ENCODE measurements at places on chromosomes 16 and 17.

DNA sequence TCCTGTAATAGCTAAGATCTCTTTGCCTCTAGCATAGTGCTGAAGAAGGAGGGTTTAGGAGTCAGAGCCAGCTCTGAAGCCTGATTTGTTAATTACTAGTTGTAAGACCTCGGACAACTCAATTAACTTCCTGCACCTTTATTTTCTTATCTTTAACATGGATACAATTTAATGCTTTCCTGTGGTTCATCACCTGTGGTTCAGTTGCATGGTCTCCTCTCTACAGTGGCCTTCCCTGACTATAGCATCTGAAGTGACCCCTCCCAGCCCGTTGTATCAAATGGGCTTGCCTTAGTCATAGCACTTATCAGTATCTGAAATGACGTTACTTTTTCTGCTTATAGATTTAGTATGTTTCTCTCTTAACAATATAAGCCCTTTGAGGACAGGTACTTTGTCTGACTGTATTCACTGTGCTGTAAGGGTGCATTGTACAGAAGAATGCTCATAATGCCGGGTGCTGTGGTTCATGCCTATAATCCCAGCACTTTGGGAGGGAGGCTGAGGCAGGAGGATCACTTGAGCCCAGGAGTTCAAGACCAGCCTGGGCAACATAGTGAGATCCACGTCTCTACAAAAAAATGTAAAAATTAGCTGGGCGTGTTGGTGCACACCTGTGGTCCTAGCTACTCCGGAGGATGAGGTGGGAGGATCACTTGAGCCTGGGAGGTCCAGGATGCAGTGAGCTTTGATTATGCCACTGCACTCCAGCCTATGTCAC, 2.6 kb upstream of the NDE1 start:
- DNase-seq, result no peak

DNA sequence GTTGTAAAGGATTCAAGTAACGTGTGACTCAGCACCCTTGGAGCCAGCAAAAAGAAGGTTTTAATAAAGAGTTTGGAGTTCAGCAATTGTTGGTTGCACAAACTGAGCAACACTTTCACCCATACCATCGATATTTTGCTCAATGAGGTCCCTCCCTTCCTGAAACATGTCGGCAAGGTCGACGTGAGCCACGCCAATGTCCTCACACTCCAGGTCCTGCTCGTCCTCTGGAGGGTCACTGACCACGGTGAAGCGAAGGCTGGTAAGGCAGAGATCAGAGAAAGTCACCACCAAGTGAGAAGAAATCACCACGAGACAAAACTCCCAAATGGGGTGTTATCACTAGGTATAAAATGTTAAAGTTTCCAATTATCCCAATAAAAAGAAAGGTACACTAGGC, 98.3 kb downstream of the RPGRIP1L start:
- no peak for DNase-seq

DNA sequence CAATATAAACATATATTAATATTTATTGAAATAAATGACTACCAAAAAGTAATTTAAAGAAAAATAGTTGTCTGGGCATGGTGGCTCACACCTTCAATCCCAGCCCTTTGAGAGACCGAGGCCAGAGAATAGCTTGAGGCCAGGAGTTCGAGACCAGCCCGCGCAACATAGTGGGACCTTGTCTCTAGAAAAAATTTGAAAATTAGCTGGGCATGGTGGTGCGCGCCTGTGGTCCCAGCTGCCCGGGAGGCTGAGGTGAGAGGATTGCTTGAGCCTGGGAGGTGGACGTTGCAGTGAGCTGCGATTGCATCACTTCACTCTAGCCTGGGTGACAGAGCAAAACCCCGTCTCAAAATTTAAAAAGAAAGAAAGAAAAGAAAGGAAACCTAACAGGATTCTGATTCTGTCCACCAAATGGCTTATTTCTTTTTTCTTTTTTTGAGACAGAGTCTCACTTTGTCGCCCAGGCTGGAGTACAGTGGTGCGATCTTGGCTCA, 3.4 kb upstream of the BPTF start:
- no peak for DNase-seq

DNA sequence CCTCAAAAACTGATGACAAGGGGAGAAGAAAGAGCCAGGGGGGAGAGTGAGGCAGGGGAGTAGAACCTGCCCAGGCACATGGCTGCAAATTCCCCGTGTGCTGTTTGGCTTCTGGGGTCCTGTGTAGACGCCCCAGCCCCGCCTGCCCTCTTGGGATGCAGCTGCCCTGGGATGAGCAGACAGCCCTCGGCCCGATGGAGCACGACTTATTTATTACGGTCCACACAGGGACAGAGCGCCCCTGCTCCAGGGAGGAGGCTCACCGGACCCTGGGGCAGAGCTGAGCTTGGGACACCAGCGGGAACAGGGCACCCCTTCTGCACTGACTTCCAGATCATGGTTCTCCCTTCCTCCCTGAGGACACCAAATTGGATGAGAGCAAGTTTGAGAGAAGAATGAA, 9.1 kb downstream of the LDHD start:
- DNase-seq, result no peak

GRCh38 chr17:37742762-37743611, 1.9 kb downstream of the HNF1B start:
- DNase-seq, result peak; percentile 19

GRCh38 chr17:21211825-21212479, 2.0 kb downstream of the TMEM11 start:
- DNase-seq, result no peak

DNA sequence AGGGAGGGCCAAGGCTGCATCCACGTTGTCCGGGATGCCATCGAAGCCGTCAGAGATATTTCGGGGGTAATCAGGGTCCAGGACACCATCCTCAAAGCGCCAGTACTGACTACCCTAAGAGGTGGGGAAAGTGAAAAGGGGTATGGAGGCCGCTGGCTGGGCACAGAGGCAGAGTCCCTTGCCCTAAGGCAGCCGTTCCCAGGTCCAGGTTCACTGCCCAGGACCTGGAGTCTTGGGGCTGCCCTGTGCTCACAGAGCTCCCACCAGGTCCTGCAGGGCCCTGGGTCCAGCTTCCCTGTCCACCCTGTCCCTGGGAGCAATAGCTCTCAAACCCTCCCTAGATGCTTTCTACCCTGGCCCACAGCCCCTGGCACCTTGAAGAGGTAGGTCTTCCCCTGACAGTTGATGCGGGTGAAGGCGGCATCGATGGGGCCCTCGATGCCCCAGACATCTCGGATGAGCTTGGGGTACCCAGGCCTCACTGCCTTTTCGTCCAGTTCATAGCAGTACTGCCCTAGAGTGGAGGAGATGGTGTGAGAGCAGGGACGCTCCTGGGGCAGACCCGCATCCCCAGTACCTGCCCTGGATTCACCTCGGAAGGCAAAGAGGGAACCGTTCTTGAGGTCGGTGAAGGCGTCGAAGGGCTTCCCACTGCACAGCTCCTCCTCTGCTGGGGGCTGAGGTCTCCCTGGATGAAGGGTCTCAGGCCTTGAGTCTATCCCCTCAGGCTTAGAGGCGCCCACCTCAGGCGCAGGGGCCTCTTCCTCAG, 1.0 kb downstream of the VTN start:
- DNase-seq, result no peak

DNA sequence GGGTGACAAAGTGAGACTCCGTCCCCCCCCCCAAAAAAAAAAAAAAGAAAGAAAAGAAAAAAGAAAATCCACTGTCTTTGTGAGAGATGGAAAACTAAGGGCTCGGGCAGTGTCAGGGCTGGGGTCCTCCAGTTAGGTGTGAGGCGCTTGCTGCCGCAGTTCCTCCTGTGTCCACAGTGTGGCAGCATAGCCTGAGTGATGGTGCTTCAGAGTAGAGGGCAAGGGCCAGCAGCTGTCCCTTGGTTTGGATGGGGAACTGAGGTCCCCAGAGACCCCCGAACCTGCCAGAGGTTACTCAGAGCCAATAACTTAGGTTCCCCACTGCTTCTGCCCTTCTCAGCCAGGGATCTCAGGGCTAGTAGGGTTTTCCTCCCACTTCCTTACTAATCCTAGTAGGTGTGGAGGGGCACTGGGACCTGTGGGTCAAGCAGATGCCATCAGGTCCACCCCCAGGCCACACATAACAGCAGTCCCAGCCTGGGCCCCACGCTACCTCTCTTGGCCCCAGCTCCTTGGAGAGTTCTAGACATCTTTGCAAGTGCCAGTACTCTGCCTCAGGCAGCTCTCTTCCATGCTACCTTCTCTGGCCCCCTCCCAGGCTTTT, 7.9 kb upstream of the LLGL1 start:
- peak; percentile 84 for DNase-seq

GRCh38 chr17:2244545-2245525, 58.8 kb downstream of the SMG6 start:
- peak; percentile 88 for DNase-seq

DNA sequence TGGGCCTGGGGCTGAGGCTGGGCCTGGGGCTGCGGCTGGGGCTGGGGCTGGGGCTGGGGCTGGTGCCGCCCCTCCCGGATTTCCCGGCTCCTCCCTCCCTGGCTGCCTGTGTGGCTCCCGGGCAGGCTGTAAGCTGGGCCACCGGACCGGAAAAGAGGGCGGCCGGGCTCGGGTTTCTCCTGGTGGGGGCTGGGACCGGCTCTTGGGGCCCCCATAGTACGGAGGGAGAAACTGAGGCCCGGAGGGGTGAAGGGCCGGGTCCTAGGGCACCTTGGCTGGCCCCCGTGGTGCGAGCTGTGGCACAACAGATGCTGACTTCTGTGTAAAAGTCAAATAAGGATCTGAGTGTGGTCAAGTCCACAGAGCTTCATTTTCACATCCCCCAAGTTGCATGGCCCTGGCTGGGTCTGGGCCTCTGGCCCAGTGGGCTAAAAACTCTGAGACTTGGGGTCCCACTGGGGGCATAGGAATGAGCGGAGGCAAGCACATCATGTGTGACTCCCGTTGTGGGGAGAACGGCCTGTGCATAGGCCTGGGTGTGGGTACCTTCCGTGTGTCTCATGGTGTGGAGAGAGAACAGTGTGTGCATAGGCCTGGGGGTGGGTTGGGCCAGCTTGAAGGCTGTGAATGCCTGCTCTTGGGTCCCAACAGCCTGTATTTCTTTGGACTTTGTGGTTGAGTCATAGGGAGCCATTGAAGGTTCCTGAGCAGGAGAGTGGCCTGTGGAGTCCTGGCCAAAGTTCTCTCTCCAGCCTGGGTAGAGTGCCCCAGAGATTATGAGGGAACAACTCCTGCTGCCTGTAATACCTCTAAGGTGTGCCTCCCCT, 123.9 kb upstream of the CIBAR2 start:
- DNase-seq, result no peak

- no peak for DNase-seq
These were observed 6.0 kb downstream of the NXPH3 start for GRCh38 chr17:49581648-49581998.

GRCh38 chr17:21085707-21086106, 41.1 kb upstream of the DHRS7B start:
- no peak for DNase-seq

GRCh38 chr16:55711959-55712876, 56.4 kb downstream of the SLC6A2 start:
- peak; percentile 76 for DNase-seq

DNA sequence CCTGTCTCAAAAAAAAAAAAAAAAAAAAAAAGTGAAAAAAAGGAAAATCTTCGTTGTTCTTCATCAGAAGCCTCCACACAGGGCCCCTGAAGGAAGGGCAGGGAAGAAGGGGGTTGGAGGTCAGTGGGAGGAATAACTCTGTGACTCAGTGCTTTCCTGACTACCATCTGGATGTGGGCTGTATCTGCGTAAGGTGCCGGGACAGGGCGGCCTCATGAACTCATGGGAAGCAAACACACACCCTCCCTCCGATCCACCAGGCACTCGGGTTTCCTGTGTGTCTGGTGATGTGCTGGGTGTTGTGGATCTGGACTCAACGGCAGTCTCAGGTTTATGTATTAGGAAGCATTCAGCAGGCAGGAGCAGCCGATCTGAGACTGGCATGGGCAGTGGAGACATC, 691.6 kb downstream of the WWOX start:
- DNase-seq, result no peak

GRCh38 chr17:40539711-40540411, 25.4 kb downstream of the CCR7 start:
- no peak for DNase-seq

- DNase-seq, result no peak
These were observed 78.7 kb upstream of the LGALS9 start for GRCh38 chr17:27552276-27552732.

- no peak for DNase-seq
These were observed 41.5 kb downstream of the TK2 start for GRCh38 chr16:66508248-66508913.

- no peak for DNase-seq
These were observed 6.4 kb downstream of the PPY start for GRCh38 chr17:43935926-43936261.

DNA sequence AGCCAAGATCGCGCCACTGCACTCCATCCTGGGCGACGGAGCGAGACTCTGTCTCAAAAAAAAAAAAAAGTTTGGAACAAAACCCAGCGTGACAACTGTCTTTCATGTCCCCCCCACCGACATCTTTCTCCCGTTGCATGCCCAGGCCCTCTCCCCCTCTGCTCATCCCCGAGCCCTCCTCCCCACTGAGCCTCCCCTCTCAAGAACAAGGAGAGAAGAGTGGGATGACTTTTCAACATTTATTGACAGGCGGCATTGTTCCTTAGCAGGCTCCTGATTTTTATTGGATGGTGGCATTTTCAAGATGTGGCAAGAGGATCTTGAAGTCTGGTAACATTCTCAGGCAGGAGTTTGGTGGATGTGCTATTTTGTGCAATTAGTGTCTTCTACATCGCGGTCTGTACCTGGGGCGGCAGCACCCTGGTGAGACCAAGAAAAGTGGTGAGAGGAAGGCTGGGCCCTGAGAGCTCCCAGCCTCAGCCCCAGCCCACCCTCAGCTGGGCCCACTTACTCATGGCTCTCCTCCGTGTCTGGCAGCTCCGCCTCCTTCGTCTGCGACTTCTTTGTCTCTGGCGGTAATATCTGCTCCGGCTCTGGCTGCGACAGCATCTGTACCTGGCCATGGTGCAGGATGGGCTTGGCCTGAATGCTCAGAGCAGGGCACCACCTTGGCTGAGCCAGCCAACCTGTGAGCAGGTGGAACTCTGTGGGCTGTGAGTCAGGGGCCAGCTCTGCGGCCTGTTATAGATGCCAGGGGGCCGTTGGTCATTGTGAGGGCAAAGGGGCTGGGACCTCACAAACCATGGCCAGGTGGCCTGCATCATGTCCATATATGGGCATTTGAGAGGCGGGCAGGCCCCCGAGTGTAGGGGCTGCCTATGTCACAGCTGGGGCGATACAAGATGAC, at the start of gene PRM1:
TSS of gene PRM1 (minus strand) at position 715 of the 907 bp plus-strand sequence. CDS start at position 623, 92 bp downstream.
- DNase-seq, result no peak

GRCh38 chr17:68247445-68248198, at the start of gene AMZ2:
AMZ2 (plus strand) TSS chr17:68248043; CDS start chr17:68250188, 2,145 bp downstream.
- peak; percentile 97 for DNase-seq

- no peak for DNase-seq
These were observed 22.2 kb downstream of the HLF start for GRCh38 chr17:55286681-55287589.

GRCh38 chr17:81043725-81044427, 8.9 kb downstream of the BAIAP2 start:
- no peak for DNase-seq

Measured in stimulated activated CD4-positive, alpha-beta T cell treated with anti-CD3 and anti-CD28 coated beads, Interleukin-15, amount 100 ng/mL, for 24 hours (primary cell).